ENCODE measurements at places on chromosomes 5 and 9.

GRCh38 chr5:125868036-125868435 is 555.2 kb upstream of the GRAMD2B start:
- no peak for DNase-seq

- peak; percentile 56 for DNase-seq
These were observed 113.1 kb downstream of the DNAH5 start for GRCh38 chr5:13831351-13831750.

- DNase-seq, result no peak
These were observed 91.2 kb downstream of the PJA2 start for GRCh38 chr5:109318455-109319108.

DNA sequence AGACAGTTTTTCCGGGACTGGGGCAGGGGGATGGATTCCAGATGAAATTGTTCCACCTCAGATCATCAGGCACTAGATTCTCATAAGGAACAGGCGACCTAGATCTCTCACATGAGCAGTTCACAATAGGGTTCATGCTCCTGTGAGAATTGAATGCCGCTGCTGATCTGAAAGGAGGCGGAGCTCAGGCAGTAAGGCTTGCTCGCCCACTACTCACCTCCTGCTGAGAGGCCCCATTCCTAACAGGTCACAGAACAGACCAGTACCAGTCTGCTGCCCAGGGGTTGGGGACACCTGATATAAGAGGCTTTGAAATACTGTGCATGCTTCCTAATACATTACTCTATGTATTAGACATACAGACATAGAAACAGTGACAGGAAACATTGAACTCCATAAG is 41.1 kb downstream of the PTPRD start:
- no peak for DNase-seq

GRCh38 chr5:124232515-124232914 is 513.9 kb downstream of the ZNF608 start:
- no peak for DNase-seq

- DNase-seq, result peak; percentile 41
These were observed 38.0 kb downstream of the HABP4 start for GRCh38 chr9:96487949-96488348.

DNA sequence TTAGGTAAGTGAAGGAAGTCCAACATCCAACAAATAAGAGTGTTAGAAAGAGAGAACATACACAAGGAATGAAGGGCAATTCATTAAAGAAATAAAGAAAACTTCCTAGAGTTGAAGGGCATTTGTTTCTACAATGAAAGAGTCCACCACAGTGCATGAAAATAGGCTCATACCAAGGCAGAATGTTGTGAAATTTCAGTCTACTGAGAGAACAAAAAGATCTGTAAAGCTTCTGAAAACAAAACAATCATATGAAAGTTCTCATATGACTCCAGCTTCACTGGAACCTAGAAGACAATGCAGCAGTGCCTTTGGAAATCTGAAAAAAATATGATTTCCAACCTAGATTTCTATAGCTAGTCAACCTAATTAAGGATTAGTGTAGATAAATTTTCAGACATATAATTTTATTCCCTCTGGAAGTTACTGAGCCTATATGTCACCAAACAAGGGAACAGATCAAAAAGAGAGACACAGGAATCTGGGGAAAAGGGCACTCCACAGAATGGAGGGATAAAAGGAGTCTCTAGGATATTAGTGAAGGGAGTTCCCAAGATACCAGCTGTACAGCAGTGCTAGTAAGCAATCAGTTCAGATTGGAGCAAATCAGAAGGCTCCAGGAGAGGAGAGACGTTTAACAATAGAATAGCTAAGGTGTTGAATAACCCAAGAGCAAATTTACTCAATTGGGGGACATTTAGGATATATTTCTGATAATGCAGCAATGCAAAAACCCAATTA is 5.8 kb downstream of the C5orf58 start:
- DNase-seq, result no peak

DNA sequence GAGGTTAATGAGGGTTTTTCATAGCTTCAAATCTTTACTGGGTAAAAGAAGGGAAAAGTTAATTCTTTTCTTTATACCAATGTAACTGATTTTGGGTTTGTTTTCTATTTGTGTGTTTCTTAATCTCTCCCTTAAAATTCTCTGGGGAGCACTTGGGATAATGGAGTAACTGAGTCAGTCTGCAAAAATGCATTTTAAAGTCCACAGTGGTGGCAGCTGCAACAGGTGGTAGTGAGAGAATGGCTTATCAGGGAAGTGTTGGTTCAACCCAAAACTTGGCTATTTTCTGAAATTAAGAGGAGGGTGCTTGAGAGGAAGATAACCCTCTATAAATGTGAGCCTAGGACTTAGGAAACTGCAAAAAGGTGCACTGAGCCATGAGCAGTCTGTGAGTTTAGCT is 39.9 kb upstream of the ASTN2 start:
- DNase-seq, result no peak

DNA sequence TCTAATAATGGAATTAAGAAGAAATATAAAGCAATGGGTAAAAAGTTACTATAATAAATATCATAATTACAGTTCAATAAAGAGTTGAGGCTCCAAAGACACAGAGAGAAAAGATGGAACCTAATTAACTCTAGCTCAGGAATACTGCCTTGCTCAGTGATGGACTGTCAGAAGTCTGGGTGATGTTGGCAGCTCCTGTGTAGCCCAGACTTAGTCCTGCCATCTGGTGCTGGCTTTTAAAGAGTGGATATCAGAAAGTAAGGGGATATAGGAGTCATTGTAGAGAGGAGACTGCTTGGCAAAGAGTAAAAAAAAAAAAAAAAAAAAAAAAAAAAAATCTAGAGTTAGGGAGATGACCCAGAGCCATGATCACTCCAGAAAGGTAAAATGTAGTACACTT is 551.9 kb upstream of the DMAC1 start:
- no peak for DNase-seq

DNA sequence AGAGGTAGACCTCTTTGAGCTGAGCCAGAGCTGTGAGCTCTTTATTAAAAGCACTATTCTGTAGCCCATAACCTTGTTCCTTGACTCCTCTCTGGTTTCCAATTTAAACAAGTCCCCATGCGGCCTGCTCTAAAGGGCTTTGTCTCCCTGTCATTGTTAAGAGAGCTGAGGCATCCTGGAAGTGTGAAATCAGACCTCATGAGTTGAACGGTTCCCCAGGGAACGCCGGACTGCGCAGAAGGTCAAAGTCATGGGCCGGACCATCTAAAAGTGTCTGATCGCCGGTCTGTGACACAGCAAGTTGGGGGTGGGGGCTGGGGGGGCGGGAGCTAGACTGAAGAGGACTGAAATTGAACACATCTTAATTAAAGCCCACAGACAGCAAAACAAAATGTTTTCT is 265.8 kb downstream of the SLF1 start:
- DNase-seq, result no peak

- DNase-seq, result no peak
These were observed 5.6 kb downstream of the RAD23B start for GRCh38 chr9:107288701-107289100.

- DNase-seq, result no peak
These were observed 88.7 kb downstream of the PIP5K1B start for GRCh38 chr9:68793605-68794343.

Measured in caudate nucleus (tissue), 63 donors.